ENCODE measurements at places on chromosomes 12 and 14.

DNA sequence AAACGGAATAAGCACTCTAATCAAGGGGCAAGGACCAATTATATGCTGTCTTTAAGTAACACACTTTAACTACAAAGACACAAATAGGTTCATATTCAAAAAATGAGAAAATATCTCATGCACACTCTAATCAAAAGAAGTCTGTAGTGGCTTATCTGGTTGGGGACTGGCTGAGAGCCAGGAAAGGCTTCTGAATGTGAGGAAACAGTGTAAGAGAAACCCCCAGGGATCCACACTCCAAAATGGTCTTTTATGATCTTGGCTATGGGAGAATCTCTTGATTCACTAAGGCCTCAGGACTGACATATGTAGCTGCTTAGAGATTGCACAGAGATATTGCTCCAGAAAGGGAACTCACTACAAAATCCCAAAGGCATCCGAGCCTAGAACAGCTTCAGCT is 10.3 kb downstream of the CTSG start:
- no peak for DNase-seq

- DNase-seq = no peak
Measured at GRCh38 chr12:109943811-109944210, 43.7 kb downstream of the TCHP start.

GRCh38 chr14:60275932-60276331 is 26.9 kb downstream of the PPM1A start:
- DNase-seq = no peak

DNA sequence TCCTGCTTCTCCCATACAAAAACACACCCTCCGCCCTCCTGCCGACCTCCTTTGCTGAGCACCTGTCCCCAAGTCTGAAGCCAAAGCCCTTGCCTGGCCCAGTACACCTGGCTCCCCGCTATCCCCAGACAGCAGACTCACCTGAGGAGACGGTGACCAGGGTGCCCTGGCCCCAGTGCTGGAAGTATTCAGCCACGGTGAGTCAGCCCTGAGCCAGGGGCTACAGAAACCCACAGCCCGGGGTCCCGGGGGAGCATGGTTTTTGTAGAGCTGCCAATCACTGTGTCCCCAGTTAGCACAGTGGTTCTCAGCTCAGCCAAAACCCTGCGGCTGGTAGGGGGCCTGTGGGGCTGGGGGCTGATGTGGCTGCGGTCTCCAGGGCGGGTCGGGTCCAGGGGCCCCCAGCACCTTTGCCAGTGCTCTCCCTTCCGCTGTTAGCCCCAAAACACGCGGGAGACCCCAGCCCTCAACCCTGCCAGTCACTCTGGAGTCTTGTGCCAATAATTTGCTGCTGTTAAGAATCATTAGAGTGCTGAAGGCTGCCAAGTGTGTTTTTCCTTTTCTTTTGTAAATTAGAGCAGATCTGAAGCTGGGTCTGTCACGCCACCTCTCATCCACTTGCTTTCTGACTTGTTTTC is 339.0 kb downstream of the TMEM121 start:
- no peak for DNase-seq

DNA sequence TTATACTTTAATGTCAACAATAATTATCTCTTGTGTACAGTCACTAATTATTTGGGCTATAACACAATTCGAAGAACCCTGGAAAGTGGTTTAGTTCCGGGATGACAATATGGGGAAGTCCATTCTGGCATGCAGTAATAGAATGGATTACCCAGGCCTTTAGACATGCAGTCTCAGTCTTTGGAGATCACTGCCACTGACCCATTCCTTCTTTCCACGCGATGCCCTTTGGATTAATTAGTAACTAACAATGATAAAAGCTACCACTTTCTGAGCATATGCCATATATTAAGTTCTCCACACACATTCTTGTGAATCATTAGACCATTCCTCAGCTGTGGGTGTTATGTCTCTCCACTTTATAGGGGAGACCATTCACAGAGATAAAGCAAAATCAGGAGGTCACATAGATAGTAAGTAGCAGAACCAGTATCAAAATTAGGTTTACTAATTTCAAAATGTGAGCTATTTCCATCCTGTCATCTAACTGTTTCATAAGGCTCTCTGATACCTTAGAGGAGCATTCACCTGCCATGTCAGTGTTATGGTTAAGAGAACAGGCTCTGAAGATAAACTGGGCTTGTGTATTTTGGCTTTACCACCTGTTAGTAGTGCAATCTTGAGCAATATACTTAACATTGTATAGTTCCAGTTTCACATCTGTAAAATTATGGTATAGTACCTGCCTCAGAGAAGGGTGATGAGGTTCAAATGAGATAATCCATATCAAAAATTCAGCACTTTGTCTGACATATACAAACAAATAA is 27.2 kb upstream of the KCNJ8 start:
- DNase-seq = no peak

GRCh38 chr14:39467889-39468524 is 35.8 kb upstream of the FBXO33 start:
- DNase-seq = no peak
